ENCODE measurements at places on chromosomes 7 and 10.
A peak's percentile ranks its signal among the peaks of the same experiment; 100 is the strongest.

DNA sequence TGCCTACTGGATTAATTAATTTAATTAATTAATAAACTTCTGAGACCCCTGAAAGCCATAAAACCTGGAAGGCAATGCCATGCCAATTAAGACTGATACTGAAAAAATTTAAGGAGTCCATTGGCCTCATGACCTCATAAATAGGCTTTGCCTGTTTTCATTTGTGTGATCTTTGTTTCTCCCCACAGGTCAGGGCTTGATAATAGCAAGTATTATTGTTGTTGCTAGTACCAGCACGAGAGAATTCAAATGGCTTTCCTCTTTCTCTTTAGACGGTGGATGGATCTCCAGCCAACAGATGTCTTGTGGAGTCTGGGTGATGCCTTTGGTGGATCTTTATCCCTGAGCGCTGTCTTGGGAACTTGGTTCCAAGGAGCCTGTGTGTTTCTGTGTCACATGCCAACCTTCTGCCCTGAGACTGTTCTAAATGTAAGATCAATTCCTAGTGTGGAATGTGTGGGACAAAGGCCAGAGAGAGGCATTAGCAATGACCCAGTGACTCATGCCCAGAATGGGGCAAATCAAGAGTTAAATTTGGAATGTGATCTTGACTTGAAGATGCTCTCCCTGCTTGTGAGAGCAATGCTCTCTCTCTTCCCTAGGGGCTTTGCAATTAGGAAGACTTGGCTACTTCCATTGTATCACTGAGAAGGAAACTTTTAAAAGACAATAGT is 17.7 kb downstream of the ACSM6 start:
- DNase-seq, result no peak

- no peak for DNase-seq
These were observed 14.4 kb downstream of the DENND2A start for GRCh38 chr7:140625908-140626868.

DNA sequence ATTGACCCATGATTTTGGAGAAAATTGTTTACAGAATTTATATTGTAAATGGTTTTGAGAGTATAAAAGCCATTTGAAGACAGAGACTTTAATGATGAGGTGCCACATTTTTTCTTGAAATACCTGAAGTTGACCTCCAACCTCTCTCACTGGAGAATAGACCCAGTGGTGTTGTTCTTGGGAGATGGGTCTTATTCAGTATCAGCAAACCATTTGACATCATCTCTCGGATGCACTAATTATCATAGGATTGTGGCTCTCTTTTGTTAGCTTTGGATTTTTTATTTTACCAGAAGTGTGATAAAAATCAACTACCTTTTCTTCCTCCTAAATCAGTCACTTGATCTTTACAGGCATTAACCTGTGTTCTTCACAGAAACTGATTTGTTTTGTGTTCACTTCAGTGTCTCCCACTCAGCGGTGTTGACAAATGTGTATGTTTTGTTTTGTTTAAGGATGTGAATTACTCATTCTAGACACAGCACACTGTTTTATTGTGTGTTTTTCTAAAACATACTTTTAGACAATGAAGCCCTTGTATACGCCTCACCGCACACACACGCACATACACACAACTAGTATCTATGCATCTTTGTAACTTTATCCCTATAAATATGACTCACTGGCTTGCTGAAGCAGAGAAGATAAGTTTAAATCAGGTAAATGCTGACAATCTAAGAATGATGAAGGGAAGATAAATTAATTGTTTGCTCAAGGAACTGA is 455.6 kb downstream of the INHBA start:
- DNase-seq, result no peak

GRCh38 chr10:117163061-117163953 is 25.2 kb upstream of the VAX1 start:
- no peak for DNase-seq

GRCh38 chr10:24720096-24720495 is 3.6 kb downstream of the ARHGAP21 start:
- no peak for DNase-seq

DNA sequence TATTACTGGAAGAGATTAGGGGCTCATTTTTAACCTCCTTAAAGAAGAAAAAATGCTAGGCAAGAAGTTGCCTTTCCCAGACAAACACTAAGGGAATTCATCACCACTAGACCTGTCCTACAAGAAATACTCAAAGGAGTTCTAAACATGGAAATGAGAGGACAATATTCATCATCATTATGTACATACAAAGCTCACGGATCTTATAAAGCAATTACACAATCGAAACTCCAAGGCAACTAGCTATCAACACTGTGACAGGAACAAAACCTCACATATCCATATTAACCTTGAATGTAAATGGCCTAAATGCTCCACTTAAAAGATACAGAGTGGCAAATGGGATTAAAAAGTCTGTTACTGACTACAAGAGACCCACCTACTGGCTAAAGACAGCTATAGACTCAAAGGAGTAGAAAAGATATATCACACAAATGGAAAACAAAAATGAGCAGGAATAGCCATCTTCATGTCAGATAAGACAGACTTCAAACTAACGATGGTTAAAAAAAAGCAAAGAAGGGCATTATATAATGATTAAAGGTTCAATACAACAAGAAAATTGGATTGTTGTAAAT is 246.6 kb downstream of the ADRA2A start:
- no peak for DNase-seq

- no peak for DNase-seq
These were observed 28.4 kb upstream of the EIF5AL1 start for GRCh38 chr10:79483948-79484347.

GRCh38 chr10:78905957-78906308 is 162.8 kb upstream of the ZMIZ1 start:
- no peak for DNase-seq

DNA sequence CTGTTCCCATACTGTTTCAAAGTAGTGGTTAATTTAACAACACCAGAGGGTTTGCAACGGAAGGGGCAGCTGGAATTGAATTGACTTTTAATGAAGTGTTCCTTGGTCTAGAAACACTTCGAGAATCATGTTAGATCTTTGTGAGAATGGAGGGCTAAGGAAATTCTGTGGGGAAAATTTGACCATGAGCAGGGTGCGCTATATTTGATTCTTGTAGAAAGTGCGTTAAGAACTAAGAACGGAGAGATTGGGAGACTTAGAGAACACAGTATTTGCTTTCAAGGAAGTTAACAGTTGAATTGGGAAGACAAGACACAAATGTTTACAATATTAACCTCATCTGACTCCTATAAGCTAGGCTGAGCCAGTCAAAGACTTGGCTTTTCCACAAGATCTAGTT is 1.2 kb downstream of the ZNF212 start:
- DNase-seq, result no peak

- no peak for DNase-seq
These were observed 530.9 kb upstream of the POM121L12 start for GRCh38 chr7:52504561-52504960.

- DNase-seq, result no peak
These were observed 48.8 kb upstream of the CAMK2B start for GRCh38 chr7:44374007-44374763.

DNA sequence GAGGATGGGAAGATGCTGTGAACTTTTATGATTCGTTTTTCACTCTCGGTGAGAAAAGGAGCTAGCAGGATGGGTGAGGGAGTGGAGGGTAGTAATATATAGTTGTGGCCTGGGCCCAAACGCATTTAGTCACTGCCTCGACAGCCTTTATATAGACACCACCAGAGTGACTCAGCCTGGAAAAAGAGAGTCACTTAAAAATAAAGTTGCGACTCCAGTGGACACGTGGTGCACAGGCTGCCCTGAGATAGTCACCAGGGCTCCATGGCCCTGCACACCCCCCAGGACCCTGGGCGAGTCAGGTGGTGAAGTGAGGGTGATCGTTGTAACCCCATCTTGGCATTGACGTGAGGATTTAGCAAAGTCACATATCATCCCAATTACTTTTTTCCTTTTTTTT is 106.7 kb downstream of the CUX1 start:
- no peak for DNase-seq

DNA sequence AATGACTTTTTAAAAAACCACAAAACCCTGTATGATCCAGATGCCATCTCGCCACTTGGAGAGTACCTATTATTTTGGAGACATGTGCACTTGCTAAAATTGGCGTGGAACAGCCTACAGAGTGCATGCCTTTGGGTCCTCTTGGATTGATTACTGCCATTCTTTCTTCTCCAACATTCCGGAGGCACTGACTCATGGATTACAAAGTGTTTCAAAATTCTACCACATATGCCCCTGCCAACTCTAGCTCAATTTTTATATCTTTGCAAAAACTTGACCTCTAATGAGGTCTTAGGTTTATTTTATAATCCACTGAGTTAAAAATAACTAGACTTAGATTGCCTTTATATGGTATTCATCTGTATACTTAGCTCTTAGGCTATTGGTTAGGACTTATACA is 55.8 kb upstream of the KIF5B start:
- DNase-seq, result no peak

- DNase-seq, result no peak
These were observed 232.1 kb downstream of the TCF7L2 start for GRCh38 chr10:113182154-113182553.

GRCh38 chr7:73861305-73861704 is 346 bp downstream of the TMEM270 start:
- no peak for DNase-seq

DNA sequence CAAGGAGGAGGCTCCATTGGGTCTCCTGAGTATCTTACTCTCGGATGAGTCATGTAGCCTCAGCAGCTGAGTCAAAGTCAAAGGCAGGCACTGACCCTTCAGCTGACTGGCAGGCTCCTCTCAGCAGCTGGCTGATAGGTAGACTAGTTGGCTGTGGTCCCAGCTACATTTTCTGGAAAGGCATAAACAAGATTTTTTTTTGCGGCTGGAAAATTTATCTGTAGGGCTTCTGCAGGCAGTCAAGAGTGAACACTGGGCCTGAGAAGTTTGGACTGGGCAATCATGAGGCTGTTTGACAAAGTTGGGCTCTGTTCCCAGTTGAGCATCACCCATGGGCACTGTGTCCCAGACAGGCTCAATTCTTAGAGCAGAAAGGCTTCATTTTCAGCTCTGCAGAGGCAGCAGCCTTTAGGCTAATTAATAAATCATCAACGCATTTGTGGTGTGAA is 796.2 kb downstream of the CCSER2 start:
- DNase-seq, result no peak

- DNase-seq, result no peak
These were observed 39.2 kb downstream of the ZNF467 start for GRCh38 chr7:149733924-149734790.

GRCh38 chr7:780081-780480 is 52.2 kb upstream of the SUN1 start:
- DNase-seq, result no peak

DNA sequence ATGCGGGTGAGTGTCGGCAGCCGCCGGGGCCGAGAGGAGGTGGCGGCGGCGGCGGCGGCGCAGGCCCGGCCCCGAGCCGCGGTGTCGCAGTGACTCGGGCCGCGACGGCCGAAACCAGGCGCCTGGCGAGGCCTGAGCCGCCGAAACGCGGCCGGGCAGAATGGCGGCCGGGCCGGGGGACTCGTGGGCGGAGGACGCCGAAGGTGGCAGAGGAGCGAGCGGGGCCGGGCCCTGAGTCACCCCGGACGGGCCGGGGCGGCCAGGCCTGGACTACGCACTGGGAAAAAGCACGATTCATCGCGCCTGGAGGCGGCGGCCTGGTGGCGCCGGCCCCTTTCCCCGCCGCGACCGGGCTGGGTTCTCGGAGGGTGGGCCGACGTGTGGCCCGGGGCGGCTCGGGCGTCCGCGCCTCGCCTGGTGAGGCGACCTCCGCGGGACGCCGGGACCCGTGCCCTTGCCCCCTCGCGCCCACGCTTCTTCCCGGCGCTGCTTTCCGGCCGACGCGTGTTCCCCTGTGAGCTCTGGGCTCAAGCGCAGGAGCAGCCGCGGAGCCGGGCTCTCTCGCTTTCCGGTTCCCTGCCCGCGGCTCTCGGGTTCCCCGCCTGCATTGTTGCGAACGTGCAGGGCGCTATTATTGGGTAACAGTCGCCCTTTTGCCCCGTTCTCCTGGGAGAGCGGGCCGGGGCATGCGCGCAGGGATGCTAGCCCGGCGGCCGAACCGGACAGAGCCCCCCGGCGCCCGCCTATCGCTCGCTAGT is 500 bp downstream of the CUL1 start:
- DNase-seq, result peak; percentile 60

DNA sequence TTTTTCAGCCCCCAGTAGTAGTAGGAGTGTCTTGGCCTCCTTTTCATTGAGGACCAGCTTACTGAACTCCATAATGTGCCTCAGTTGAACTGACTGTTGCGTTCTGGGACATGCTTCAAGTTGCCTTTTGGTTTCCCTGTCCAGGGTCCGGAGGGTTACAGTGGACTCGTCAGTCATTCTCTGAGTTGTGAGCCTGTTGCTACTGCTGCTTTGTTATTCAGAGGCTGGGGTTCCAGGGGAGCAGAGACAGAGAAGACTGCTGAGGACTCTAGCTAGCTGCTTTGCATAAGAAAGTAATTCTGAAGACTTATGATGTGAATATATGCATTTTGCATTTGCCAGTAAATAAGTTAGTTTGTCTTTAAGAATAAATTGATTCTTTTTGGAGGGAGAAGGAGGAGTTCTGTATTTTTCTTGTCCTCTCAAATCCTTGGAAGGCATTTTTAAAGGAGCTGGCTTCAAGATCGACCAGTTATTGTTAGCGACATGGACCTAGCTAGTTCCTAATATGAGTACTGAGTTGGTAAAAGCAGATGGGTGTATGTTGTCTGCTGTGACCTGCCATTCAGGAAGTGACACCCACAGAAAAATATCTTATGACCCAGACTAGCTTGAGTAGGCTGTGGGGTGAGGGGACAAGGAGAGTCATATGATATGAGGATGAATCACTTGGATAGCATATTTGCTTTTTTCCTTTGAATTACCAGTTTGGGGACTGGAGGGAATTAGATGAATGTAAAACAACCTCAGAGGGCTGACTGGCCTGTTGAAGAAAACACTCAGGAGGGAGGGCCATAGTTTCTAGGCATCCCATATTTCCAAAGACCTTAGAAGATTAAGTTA is 8.3 kb downstream of the PI4K2A start:
- DNase-seq, result peak; percentile 27

GRCh38 chr7:150917969-150918368 is 60.2 kb downstream of the KCNH2 start:
- no peak for DNase-seq

DNA sequence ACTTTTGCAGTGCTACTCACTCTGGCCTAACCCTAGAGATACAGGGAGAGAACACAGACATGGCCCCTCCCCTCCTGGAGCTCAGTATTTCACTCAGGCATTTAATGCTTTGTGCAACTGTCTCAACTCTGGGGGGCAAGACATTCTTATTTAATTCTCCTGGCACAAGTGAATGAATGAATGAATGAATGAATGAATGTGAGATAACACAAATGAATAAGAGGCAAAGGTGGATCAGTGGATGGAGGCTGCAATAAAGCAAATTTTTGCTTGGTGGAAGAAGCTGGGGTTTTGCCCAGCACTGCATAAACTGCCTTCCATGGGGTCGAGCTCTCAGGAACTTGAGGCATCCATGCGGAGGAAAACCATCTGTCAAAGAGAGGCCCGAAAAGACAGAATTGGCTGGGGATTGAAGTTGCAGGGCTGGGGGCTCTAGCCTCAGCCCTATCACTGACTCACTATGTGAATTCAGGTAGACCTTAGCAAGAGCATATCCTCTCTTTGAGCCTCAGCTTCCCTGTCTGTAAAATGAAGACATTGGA is 441.4 kb upstream of the ZMIZ1 start:
- no peak for DNase-seq
